Effector CD4-positive, alpha-beta T cell (primary cell): ENCODE measurements at places on chromosomes 11 and 22.

DNA sequence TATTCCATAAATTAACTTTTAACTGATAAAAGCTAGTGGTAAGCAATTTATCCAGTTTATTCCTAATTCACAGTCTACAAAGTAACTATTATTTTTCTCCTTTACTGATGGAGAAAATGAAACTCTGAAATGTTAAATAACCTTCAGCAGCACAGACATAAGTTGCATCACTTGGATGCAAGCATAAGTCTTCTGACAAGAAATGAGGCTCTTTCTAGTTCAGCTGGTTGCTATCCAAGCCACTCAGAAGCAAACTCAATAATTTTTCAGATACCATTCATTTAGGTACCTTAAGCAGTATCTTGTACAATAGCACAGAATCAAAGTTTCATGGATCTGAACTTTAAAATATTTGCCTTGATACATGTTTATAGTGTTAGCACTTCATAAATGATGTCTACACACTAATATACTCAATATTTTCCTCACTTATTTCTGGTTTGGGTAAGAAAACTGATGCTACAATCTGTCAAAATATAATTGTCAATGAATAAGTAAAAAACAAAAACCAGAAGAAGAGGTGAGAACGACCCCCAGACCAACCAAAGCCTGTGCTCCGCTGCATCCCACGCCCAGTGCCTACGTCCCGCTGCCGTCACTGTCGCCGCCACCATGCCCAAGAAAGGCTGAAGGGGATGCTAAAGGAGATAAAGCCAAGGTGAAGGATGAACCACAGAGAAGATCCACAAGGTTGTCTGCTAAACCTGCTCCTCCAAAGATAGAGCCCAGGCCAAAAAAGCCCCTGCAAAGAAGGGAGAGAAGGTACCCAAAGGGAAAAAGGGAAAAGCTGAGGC, 18.1 kb downstream of the FAM168A start:
- no peak for DNase-seq

GRCh38 chr11:36016263-36016662, 72.4 kb downstream of the LDLRAD3 start:
- no peak for DNase-seq

- no peak for DNase-seq
Observed at GRCh38 chr11:17855531-17856290, 121.1 kb downstream of the KCNC1 start.

DNA sequence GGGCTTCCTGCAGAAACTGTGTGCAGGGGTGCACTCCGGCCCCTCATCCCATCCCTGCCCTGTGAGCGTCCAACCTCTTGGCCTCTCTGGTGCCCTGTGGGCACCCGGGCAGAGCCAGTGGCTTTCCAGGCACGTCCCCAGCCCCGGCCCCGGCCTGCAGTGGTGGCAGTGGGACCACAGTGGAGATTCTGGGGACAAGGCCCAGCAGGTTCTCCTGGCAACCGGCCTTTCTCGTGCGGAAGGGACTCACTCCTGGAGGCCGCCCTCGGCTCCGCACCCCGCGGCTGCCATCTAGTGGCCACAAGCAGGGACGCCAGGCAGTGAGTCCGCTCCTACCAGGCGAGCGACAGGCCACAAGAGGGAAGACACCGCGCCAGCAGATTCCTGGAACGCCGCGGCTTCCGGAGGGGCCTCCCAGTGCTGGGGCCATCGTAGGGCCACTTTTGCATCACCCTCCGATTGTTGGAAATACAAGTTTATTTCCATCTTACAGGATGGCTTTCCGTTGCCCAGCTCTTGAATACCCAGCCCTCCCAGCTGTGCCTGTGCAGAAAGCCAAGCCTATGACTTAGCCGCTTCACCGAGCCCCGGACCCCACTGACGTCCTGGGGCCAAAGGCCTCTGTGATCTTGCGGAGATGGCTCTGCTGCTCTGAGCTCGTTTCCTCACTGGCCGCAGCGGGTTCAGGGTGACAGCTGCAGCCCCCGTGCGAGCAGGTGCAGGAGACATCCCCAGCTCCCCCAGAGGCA, 357.3 kb downstream of the CTTN start:
- peak; percentile 28 for DNase-seq

DNA sequence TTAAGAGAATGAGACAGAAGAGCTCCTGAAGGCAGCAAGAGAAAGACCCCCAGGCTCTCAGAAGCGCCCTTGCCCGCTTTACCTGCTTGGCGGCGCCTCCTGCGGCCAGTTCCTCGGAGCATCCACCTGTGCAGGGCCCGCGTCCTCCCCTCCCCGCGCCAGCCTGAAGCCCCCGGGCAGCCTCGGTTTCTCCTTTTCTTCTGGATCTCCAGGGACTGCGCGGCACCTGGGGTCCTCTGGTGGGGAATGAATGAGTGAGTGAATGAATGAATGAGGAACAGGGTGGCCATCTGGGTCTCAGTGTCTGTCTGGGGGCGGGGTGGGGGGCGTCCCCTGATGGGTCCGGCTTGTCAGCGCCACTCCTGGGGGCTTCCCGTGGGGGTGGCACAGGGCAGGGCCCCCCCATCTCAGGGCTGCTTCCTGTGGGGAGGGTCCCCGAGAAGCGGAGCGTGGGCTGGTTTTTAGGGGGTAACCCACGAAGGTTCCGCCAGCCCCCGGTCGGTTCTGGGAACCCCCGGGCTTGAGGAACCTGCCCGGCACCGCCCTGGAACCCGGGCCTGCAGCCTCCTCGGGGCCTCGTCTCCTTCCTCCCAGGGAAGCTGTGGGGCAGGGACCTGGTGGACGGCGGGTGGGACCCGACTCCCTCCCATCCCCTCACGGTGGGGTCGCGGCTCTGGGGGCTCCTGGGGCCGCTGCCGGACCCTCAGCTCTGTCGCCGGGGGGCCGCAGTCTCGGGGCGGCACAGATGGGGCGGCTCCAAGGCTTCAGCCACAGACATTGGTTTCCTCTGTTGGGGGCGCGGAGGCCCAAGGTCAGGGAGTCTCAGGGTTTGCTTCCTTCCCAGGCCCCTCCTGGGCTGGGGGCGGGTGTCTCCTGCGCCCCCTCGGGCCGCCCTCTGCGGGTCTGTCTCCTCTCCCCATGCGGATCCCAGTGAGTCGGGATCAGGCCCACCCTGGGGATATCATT, 8.3 kb upstream of the KRTAP5-7 start:
- no peak for DNase-seq

DNA sequence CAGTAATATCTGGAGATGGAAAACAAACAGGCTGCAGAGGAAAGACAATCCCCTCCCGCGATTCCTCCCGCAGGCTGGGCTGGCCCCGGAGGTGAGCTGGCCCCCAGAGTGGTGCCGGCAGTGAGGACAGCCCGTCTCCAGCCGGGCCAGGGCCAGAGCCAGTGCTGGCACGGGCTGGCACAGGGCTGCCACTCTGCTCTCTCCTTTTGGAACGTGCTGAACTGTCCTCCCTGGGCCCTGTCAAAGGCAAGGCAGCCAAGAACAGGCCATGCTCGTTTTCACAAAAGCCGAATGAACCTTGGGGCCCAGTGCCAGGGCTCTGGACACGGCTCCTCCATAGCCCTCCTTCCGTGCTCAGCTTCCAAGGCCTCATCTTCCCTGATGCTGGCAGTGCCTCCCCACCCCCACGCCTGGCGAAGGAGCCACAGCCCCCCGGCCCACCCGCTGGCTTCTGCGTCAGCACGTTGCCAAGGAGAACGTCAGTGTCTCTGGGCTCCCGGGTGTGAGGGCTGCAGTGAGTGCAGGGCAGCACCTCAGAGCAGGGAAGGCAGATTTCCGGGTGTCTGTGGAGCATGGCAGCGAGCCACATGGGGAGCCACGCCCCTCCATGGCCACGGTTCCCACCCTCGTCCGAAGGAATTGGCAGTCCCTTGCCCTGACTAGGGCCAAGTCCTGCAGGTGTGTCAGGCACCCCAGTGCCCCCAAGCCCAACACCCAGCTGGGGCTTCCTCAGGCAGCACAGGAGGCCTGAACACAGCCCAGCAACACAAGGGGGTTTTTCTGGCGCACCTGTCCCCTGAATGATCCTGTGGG, 28.6 kb downstream of the GNAZ start:
- DNase-seq: no peak

DNA sequence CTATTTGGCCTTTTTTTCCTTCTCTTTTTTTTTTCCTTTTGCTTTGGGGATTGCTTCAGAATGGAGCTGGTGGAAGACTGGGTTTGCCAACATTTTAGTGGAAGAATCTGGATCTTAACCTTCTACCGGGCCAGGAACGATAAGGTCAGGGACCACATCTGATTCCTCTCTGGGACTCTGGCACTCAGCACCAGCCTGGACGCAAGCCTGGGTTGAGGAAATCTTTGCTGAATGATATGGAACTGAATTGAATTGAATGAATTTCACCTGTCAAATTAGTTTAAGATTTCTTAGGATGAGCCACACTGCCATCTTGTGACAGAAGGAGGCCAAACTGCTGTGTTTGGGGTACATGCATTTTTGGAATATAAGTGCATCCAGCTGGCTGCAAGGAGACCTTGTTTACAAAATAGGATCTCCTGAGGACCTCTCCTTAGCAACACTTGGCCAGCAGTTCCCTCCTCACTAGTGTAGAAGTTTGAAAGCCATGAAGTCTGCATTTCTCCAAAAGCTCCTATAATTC, 30.4 kb downstream of the TPBGL start:
- no peak for DNase-seq

GRCh38 chr11:17778956-17779860, 44.6 kb downstream of the KCNC1 start:
- DNase-seq: no peak

GRCh38 chr11:125999234-125999880, 53.5 kb downstream of the VSIG10L2 start:
- DNase-seq: no peak

GRCh38 chr11:36029616-36030015, 85.8 kb downstream of the LDLRAD3 start:
- no peak for DNase-seq
